Vein endothelial cell (primary cell): ENCODE measurements at places on chromosomes 12 and 14. TPM values are rescaled to one million over a fixed set of nuclear protein-coding genes. Genes with fewer than 3 reads are reported as not detected.

Gene TPPP2
- not detected in 2 replicates for total RNA-seq

Gene TAS2R20
- 3.9 and 5.4 TPM in 2 replicates for total RNA-seq

Gene KRT77
- total RNA-seq: not detected in 2 replicates

Gene PXN
- 165 and 184 TPM in 2 replicates for total RNA-seq

Gene SERPINA4
- not detected in 2 replicates for total RNA-seq

Gene KRT80
- total RNA-seq: 2.4 and 7.2 TPM in 2 replicates

Gene DMAC2L
- total RNA-seq: 6.6 and 8.8 TPM in 2 replicates

Gene ARHGDIB
- 583 and 636 TPM in 2 replicates for total RNA-seq

Gene LALBA
- total RNA-seq: not detected in 2 replicates

Gene CLEC1A
- total RNA-seq: 13.4 and 38.3 TPM in 2 replicates

Gene OLR1
- total RNA-seq: not detected in 2 replicates

Gene EVL
- total RNA-seq: 16.0 and 27.4 TPM in 2 replicates

Gene CRY1
- total RNA-seq: 22.2 and 23.4 TPM in 2 replicates

Gene ANO2
- 45.6 and 58.5 TPM in 2 replicates for total RNA-seq

Gene MAP3K9
- 0.57 and 0.65 TPM in 2 replicates for total RNA-seq

Gene HOMEZ
- total RNA-seq: 9.5 TPM in 2 replicates

Gene DTX3
- 0.48 and 1.3 TPM in 2 replicates for total RNA-seq

Gene KRT3
- total RNA-seq: not detected in 2 replicates

Gene SCNN1A
- total RNA-seq: 0.10 and 0.65 TPM in 2 replicates

Gene PAPLN
- total RNA-seq: 10.1 and 11.4 TPM in 2 replicates

Gene SLC6A13
- 0.10 TPM in 1 of 2 replicates, not detected in the other for total RNA-seq

Gene PTCSC3
- total RNA-seq: not detected in 2 replicates

Gene SRRM4
- not detected in 2 replicates for total RNA-seq

Gene CMKLR1
- total RNA-seq: under 0.01 and 0.10 TPM in 2 replicates

Gene TEX52
- total RNA-seq: not detected in 2 replicates

Gene BHLHE41
- 0.67 and 2.0 TPM in 2 replicates for total RNA-seq

Gene TRHDE
- total RNA-seq: under 0.01 TPM in 1 of 2 replicates, not detected in the other

Gene AMDHD1
- 0.29 TPM in 1 of 2 replicates, not detected in the other for total RNA-seq

Gene SVOP
- total RNA-seq: not detected in 2 replicates

Gene MYF5
- total RNA-seq: not detected in 2 replicates

Gene VRTN
- total RNA-seq: not detected in 2 replicates

Gene RNF212B
- not detected in 2 replicates for total RNA-seq

Gene TMEM233
- total RNA-seq: under 0.01 and 1.6 TPM in 2 replicates

Gene LRP1
- 1.6 and 4.6 TPM in 2 replicates for total RNA-seq
